ENCODE measurements at places on chromosomes 11 and 22.

DNA sequence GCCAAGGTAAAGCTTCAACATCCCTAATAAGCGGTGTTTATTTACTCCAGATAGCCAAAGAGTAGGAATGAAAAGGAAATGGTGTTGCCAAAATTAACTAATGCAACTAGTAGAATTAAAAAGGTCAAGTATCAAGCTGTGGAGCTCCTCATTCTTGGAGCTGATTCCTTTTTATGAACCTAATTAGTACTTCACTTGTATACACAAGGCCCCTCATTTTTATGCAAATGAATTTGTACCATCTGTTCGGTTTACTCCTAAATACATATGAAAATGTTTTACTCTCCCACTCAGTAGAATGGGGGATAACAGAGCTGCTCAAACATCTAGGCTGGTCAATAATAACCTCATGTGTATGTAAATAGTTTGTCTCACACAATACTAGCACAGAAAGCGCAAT, 426.4 kb upstream of the LUZP2 start:
- DNase-seq: no peak

DNA sequence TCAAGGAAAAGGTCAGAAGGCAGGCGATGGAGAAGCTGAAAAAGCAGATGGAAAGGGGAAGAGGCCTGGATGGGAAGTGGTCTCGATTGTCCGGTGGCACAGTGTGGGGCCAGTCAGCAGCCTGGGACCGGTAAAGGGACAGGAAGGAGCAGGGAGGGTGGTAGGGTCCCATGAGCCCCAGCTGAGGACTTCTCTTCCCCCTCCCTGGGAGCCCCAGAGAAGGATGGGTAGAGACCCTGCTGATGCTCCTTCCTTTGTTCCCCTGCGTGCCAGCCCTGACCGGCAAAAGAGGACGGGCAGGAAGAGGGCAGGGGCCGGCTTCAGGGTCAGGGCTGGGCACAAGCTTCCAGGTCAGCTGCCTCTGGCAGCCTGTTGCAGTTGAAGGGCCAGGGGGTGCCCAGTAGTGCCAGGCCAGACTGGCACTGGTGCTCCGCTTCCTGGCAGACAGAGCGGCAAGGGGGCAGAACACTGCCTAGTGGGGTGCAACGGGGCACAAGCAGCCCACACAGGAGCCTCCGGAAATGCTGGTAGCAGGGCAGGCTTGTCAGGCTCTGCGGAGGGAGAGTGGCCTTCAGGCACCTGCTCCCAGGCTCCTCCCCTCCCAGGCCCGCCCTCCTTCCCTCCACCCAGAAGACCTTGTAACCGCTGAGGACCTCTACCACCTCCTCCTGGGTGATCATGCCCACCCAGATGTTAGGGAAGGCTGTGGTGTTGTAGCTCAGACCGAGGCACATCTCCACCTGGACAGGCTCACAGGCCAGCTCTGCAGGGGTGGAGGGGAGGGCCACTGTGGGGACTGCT, 739 bp upstream of the C1QTNF5 start:
- no peak for DNase-seq

DNA sequence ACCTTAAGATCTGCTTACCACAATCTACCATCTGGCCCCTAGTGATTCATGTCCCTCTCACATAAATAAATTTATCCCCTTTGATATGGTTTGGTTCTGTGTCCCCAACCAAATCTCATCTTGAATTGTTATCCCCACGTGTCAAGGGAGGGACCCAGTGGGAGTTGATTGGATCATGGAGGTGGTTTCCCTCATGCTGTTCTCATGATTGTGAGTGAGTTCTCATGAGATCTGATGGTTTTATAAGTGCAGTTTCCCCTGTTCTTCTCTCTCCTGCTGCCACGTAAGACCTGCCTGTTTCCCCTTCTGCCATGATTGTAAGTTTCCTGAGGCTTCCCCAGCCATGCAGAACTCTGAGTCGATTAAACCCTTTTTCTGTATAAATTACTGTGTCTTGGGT, 37.2 kb downstream of the OR2AG2 start:
- DNase-seq: no peak

DNA sequence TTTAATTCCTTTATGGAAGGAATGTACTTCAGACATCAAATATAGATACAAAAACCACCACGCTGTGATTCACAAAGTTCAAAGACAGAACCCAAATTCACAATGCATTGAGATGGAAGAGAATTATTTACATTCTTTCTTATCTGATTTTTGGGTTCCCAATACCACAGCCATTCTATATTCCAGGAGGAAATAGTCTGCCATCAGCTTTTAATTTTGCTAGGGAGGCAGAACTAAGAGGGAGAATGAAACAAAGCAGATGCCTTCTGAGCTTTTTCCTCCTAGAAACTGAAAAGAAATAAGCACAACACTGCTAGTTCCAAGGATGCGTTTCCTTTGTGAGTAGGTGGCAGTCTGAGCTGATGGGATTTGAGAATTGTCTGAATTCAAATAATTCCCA, 283.0 kb upstream of the NARS2 start:
- no peak for DNase-seq

- DNase-seq: peak; percentile 27
Measured at GRCh38 chr22:40855979-40856512, 393 bp downstream of the ST13 start.

- no peak for DNase-seq
Measured at GRCh38 chr11:94593030-94593429, 25.9 kb downstream of the PIWIL4 start.

- DNase-seq: no peak
Measured at GRCh38 chr11:7538466-7539454, 25.0 kb downstream of the PPFIBP2 start.

GRCh38 chr11:108890482-108891105, 225.7 kb downstream of the DDX10 start:
- no peak for DNase-seq

DNA sequence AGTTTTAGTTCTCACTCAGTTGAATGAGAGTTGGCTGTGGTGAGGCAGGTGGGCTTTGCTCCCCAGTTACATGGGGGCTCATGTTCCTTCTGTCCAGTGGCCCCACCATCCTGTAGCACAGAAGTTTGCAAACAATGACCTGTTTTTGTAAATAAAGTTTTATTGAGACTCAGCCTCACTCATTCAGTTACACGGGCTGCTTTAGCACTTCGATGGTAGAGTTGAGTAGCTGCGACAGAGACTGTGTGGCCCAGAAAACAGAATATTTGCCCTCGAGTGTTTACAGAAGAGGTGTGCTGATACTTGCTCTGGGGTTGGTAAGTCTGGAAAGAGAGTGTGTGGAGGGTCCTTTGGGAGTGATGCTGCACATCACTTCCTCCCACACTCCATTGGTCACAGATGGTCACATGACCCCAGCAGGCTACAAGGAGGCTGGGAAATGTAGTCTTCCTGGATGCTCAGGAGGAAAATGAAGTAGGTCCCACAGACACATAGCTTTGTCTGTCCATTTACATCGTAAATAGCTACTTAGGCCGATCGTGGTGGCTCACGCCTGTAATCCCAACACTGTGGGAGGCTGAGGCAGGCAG, 34.6 kb downstream of the IFT27 start:
- peak; percentile 12 for DNase-seq

DNA sequence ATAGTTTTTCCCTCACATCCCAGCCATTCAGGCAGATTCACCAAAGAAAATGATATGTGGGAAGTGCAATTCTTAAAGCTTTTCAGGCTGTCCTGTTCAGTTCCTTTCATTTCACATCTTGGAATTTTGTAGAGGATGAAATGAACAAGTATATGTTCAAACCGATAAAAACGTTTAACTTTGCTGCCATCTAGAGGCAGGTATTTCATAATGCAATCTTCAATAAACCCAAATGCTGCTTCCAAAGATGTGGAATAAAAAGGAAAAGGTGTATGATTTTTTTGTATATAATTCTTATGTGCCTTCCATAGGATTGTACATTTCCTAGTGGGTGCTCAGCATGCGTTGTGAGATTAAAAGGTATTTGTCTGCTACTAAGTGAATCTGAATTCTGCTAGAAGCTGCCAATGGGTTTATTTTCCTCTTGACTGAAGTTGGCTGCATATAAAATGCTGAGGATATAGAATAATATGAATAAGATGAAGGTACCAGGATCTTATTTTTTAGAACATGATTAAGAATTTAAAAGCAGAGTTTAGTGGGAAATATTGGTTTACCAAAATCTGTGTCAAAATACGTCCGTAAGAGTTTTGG, 199.3 kb downstream of the PGR start:
- no peak for DNase-seq

GRCh38 chr22:19798003-19798665, 37.6 kb downstream of the TBX1 start:
- no peak for DNase-seq

DNA sequence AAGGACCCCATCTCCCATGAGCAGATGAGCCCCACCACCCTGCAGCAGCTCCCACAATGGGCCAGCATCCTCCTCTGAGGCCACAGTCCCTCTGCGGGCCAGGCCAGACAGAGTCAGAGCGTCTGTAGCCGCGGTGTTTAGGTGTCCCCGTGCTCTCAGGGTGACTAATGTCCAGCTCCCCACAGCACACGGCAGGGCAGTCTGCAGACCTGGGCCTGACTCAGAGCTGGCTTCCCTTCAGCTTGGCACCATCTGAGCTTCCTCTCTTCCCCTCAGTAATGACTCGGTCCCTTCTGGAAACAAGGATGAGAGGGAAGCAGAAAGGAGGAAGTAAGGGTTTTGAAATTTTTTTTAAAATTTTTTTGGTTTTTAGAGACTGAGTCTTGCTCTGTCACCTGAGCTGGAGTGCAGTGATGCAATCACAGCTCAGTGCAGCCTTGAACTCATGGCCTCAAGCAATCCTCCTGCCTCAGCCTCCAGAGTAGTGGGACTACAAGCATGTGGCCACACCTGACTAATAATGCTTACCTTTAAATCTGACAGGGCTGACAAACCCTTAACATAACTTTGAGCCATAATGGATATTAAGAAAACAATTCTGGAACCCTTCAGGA, 28.5 kb downstream of the LRRC74B start:
- DNase-seq: no peak

DNA sequence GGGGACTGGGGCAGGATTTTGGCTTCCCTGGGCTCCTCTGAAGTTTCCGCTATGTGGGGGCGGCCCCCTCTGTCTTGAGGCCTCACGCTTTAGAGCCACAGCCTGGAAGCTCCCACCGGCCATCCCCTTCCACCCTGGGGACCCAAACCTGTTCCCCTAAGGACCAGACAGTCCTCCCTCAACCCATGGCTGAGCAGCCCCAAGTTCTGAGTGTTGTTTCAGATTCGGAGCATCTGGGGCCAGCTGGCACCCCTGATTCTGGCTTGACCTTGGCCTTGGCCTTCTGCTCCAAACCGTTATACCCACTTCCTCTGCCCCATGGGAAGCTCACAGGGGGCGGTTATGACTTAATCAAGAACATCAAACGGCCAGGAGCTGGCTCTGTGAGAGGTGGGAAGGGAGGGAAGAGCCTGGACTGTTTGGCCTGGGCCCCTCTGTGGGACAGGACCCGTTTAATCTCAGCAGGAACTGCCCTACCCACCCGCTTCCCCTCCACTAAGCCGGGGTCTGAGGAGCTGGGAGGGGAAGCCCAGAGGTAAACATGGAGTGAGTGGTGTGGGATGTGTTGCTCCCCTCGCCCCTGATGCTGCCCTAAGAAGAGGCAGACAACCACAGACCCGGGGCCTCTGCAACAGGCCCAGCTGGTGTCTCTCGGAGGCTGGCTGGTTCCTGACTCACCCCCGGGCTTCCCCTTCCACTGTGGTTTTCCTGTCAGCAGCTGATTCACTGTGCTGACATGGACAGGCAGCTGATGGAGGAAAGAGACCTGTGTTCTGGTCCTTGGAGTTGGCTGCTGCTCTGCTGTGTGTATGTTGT, 3.4 kb downstream of the CD82 start:
- DNase-seq: peak; percentile 45

DNA sequence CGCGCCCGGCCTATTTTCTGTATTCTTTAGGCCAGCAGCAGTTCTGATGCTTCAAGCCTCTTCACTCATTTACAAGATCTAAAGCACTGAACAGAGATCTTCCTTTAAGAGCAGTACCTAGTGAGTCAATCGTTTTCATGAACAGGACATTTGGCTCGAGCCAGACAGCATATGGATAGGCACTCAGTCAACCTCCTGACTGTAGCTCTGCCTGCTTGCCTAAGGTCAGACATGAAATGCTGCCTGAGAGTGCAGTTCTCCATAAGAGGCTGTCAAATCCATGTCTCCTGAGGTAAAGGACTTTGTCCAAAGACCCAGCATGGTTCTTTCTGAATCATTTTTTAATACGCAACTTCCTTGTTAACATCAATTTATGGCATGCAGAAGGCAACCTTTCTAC, 941.2 kb downstream of the DLG2 start:
- DNase-seq: no peak

- DNase-seq: no peak
Measured at GRCh38 chr11:10669258-10670033, 24.1 kb downstream of the IRAG1 start.

GRCh38 chr11:121419836-121420235, 32.3 kb upstream of the SORL1 start:
- DNase-seq: no peak

GRCh38 chr22:41596776-41597634, 7.4 kb upstream of the PMM1 start:
- DNase-seq: no peak

DNA sequence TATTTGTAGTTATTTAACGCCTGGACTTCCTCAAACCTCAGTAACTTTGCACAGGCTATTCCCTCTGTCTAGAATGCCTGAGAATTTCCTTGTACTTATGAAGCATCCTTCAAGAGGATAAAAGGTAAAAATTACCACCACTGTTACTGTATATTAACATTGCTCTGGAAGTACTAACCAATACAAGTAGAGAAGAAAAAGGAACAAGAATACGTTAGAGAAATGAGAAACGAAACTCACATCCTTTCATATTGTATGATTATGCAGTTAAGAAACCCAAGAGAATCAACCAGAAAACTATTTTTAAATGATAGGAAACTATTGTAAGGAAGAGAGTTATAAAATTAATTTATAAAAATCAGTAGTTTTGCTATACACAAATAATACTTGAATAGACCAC, 48.2 kb upstream of the OR5P2 start:
- no peak for DNase-seq

- no peak for DNase-seq
Measured at GRCh38 chr11:117444256-117444655, 116.6 kb downstream of the CEP164 start.

DNA sequence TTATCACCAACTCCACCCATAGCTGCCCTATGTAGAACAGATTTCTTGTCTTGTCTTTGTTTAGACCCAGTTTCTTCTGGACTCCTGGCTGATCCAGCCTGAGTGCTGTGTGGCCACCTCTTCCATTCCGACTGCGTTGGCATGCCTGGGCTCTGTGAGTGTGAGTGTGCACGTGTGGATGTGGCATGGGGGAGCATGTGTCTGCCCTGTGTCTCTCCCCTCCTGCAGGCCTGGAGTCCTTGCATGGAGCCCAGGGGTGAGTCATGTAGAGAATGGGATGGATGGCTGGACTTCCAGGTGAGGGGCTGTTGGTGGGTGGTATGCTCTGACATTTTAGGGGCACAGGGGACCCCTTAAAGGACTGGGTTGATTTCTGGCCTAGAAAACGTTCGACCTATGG, 194.7 kb downstream of the GRIK4 start:
- DNase-seq: no peak
